NCI-H1930 (cell line): ENCODE measurements at places on chromosomes 16 and 17.

GRCh38 chr17:76927577-76927976 lies 59.4 kb downstream of the MGAT5B start:
- no peak for DNase-seq

GRCh38 chr17:38456031-38456815 lies 28.0 kb downstream of the ARHGAP23 start:
- DNase-seq: no peak

DNA sequence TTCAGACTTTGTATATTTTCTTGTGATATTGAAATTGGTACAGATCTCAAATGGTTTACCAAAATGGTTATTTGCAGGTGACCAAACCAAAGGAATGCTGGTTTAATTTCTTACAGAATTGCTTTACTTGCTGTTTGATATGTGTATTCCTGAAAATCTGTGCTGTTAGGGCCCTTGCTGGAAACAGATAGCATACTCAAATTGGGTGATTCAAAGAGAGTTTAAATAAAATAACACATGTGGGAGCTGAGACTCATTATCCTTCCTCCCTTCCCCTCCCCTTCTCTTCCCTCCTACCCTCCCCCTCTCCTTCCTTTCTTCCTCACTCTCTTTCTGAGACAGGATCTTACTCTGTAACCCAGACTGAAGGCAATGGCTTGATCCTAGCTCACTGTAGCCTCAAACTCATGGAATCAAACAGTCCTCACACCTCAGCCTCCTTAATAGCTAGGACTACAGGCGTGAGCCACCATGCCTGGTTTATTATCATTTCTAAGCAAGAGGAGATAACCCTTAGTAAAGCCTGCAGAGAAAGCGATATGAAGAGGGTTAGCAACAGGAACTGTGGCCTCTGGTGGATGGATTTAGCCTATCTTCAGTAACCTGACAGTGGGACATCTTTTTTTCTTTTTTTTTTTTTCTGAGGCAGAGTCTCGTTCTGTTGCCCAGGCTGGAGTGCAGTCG lies 141.9 kb downstream of the BCAS3 start:
- no peak for DNase-seq

DNA sequence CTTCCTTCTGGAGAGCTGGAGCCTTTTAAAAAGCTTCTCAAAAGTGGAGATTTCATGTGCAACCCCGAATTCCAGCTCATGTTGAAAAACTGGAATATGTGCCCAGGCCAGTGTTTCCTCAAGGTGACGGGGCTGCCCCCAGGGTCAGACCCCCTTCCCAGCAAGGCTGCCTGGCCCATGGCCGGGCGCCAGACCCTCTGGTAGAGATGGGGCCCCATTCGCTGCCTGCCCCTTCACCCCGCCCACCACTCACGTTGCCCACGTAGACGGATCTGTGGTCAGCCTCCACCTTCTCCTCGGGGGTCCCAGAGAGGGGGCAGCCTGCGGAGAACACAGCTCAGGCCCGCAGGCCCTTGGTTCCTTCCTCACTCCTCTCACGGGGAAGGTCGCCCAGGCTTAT lies 1.1 kb downstream of the PABPN1L start:
- no peak for DNase-seq

DNA sequence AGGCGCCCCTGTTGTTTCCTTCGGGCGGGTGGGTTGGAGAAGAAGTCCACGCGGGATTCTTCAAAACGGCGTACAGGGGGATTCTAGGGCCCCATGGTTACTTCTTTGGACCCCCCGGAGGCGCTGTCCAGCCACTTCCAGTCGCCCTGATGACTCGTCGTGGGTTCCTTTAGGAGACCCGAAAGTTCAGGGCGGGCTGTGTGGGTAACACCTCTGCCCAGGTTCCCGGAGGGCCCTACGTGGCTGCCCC lies 716 bp upstream of the HIC1 start:
- DNase-seq: no peak

- DNase-seq: no peak
Measured at GRCh38 chr17:12990926-12991325, 26.9 kb downstream of the ELAC2 start.

GRCh38 chr17:75130632-75131277 lies 787 bp downstream of the NT5C start:
- peak; percentile 50 for DNase-seq

GRCh38 chr17:75642784-75643642 lies 9.8 kb downstream of the SMIM5 start:
- no peak for DNase-seq

DNA sequence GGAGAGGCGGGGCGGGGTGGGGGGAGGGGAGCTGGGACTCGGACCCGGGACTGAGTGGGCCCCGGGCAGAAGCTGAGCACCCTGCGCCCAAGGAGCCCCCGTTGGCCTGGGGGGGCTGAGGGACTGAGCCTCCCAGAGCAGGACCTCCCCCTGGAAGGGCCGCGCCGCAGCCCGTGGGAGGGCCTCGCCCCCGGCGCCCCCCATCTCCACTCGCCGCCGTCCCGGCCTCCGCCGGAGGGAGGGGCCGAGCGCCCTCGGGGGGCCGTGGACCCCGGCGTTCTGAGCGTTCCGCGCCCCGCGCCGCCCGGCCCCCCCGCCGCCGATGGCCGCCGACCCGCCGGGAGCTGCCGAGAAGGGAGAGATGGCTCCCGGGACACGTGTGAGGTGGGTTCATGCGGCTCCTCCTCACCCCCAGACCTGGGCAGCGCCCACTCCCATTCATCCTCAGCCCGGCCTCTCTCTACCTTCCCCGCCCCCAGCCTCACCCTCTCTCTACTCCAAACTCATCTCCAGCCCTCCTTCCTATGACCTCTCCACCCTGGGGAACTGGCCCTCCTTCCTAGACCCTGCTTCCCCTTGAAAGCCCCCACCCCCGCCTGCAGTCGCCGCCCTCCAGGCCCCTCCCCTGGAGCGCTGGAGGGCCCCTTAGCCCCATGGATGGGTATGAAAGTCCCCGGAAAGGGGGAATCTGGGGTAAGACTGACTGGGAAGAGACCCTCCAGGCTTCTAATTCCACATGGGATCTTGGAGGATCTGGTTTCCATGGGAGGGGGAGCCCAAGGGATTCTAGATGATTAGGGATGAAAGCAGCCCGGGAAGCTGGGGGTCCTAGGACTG lies 922 bp downstream of the FBXL19 start:
- no peak for DNase-seq

GRCh38 chr16:88338111-88338510 lies 44.6 kb upstream of the ZNF469 start:
- DNase-seq: no peak

GRCh38 chr16:72812672-72813071 lies 235.3 kb downstream of the ZFHX3 start:
- DNase-seq: no peak

DNA sequence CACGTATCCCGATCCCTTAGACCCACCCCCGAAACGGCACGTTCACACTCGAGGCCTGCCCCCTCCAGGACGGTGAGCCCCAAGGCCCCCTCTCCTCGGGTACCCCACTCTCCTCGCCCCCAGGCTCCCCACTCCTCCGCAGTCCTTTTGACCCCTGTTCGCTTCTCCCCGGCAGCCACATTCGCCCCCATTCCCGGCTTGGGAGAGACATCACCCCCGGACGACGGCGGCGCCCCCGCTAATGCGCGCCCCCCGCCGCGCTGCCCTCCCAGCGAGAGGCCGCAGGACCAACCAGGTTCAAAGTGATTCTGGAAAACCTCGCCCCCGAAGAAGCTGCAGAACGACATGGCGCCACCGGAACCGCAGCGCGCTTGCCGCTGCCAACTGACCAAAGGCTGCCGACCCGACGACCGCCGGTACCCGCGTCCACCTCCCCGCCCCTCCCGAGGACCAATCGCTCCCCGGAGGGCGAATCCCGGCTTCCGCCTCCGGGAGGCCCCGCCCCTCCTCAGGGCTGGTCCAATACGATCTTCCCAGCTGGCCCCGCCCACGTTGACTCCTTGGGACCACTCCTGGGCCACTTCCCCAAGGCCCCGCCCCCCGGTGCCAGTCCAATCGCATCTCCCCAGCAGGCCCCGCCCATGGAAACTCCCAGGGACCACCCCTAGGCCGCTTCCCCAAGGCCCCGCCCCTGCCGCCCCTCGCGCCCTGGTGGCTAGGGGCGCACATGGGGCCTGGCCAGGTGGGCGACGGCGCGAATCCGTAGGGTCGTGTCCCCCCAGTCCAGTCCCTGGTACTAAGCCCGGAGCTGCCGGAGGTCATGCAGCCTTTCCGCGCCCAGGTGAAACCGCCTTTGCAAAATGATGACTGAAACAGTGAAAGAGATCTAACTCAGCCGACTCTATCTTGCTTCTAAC lies at the start of gene MSRB1:
Gene MSRB1 (minus strand): TSS at position 390 of the 917 bp plus-strand sequence. CDS start 43 bp downstream, at position 347.
- peak; percentile 100 for DNase-seq

DNA sequence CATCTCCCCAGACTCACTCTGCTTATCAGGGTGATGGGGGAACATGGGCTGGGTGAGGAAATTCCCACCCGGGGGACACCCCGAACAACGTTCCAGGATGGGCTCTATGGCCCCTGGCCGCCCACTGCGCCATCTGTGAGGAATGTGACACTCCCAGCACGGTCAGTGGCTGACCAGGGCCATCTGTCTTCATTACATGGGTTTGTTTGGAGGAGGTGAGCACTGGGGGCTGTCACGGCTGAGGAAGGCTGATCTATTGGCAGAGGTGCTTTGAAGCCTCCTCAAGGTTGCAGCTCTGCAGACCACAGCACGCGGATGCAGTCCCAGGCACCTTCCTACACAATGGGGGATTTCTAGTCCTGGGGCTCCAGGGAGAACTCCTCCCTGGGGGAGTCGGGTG lies 214.1 kb upstream of the FOXF1 start:
- DNase-seq: no peak
